ENCODE measurements at places on chromosomes 7 and 10. TPM values are rescaled to one million over a fixed set of nuclear protein-coding genes. Genes with fewer than 3 reads are reported as not detected.

DNA sequence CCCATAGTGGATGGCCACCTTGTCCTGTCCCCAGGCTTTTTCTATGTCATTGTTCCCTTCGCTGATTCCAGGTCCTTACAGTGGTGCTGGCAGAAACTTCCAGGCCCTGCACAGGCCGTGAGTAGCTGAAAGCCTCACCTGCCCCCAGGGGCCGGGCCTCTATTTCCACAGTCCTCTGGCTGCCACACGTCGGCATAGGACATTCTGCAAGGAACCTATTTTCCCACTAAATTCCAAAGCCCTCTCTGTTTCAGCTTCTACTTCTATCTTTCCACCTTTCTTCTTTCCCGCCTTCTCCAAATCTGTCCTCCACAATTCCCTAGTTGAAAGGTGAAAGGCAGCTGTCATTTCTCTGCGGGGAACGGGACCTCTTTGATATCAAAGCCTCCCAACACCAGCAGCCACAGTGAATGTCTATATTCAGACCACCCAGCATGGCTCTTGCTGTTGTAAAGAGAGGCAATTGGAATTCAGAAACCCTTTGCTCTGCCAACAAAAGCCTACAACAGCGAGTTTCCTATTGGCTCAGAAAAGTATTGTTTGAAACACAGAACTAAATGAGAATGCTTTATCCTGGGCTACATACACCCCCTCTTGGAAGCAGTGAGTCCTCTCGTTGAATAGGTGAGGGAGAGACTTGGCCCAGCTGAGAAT lies 607.7 kb downstream of the GALNT17 start:
- H3K4me3 ChIP-seq, result no peak overlapping the region
- no peaks in the 10 kb centered on the region for H3K36me3 ChIP-seq
- no peaks in the 10 kb centered on the region for H3K27me3 ChIP-seq
- DNase-seq, result no peak
- no peak overlapping the region for H3K27ac ChIP-seq

DNA sequence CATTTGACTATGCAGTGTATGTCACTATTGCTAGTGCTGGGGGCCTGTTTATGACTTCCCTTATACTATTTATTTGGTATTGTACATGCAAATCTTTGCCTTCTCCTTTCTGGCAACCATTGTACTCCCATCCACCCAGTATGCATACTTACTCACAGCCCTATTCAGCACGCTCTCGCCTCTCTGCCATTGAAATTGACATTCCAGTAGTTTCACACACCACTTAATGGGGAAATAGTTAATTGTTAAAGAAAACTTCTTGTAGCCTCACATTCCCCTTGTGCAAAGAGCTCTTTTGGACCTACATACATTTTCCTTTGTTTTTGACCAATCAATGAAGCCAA lies 9.9 kb downstream of the CLDN12 start:
- DNase-seq, result no peak
- H3K27me3 ChIP-seq, result no peaks in the 10 kb centered on the region
- H3K27ac ChIP-seq, result no peak overlapping the region

- H3K27me3 ChIP-seq, result no peaks in the 10 kb centered on the region
- no peak for DNase-seq
- H3K4me3 ChIP-seq, result no peak overlapping the region
- no peak overlapping the region for H3K27ac ChIP-seq
- H3K36me3 ChIP-seq, result no peaks in the 10 kb centered on the region
Measured at GRCh38 chr7:102890292-102890970, 22.4 kb upstream of the LRRC17 start.

DNA sequence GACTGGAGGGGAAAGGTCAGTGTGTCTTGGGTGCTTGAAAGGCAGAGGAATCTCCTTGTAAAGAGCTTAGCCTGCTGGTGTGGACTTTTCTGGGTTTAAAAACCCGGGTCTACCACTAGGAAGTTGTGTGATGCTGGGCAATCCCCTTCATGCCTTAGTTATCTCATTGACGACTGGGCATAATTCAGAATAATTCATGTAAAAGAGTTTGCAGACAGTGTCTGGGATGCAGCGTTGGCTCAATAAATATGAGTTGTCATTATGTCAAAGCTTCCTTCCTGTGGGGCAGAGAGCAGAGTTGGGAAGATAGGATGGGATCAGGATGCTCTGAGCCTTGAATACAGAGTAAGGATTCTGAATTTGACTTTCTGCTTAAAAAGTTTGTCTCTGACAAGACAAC lies 196.4 kb downstream of the ADRA2A start:
- peaks cover 27% of the 10 kb centered on the region for H3K27me3 ChIP-seq
- H3K36me3 ChIP-seq, result no peaks in the 10 kb centered on the region
- H3K4me3 ChIP-seq, result no peak overlapping the region
- H3K4me1 ChIP-seq, result no peaks in the 10 kb centered on the region

DNA sequence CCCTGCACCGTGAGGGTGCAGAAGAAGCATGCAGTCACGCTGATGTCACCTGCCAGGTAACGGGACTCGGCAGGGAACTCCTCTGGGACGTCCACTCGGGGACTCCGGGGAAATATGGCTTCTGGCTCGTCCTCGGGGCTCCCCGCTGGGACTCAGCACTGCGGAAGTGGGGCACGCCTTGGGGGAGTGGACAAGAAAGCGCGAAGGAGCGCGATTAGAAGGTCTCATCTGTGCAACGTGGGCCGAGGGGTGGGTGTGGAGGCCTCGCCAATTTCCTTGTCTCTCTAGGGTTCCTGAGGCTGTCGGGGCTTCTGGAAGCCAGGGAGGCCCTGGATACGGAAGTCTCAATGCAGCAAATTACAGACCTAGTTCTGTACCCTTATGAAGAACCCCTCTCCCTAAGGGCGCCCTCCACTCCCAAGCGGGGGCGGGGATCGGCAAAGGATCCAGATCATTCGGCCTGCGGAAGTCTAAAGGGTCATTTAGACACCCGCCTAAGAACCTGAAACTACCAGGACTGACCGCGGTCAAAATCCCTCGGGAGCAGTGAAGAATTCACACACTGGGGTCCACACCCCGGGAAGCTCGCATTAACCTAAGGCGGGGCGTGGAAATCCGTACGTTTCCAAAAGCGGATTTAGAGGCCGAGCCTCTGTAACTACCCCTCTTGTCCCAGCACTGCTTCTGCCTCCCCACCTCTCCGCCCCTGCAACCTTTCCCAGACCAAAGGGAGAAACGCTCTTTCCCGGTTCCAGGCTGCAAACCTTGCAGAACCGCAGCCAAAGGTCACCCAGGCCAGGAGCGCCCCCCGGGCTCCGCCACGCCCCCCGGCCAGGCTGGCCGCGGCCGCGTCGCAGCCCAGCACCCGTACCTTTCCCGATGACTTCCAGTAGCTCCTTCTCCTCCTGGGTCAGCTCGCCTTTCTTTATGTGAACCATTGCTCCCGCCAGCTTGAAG lies 640 bp downstream of the ANKMY2 start:
- DNase-seq, result peak; percentile 50
- peak overlapping the region; percentile 98 for H3K4me3 ChIP-seq
- peak overlapping the region; percentile 100 for H3K27ac ChIP-seq
- peaks cover 2% of the 10 kb centered on the region for H3K36me3 ChIP-seq
- peaks cover 34% of the 10 kb centered on the region for H3K4me1 ChIP-seq
- no peaks in the 10 kb centered on the region for H3K27me3 ChIP-seq

DNA sequence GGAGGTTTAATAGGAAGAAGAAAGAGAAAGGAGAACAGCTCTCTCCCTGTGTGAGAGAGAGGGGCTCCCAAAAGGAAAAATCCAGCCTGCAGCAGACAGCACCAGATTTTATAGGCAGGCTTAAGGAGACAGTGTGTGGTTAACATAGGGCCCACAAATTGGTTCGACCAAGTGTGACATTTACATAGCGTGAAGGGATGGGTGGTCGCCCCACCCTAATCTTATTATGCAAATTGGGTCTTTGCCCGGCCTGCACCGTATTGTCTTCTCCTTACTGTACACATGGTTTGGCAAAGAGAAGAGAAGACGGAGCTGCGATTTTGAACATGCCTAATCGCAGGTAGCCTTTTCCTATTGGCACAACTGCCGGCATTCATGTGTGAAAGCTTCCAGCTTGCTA lies 756.3 kb downstream of the NXPH1 start:
- no peak overlapping the region for H3K27ac ChIP-seq
- H3K27me3 ChIP-seq, result no peaks in the 10 kb centered on the region
- H3K4me3 ChIP-seq, result no peak overlapping the region

DNA sequence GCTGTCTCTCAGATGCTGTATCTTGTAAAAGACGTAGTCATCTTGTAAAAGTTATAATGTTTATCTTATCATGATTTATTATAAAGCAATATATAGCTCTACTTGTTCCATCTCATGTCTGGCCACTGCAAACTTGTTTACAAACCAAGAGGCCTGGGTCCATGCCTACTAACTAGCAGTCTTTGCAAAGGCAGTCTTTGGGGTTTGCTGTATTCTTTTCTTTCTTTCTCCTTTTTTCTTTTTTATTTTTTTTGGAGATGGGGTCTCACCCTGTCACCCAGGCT lies 272.6 kb downstream of the GATA3 start:
- no peak for DNase-seq
- H3K27me3 ChIP-seq, result peaks cover 91% of the 10 kb centered on the region
- peaks cover 16% of the 10 kb centered on the region for H3K4me1 ChIP-seq

DNA sequence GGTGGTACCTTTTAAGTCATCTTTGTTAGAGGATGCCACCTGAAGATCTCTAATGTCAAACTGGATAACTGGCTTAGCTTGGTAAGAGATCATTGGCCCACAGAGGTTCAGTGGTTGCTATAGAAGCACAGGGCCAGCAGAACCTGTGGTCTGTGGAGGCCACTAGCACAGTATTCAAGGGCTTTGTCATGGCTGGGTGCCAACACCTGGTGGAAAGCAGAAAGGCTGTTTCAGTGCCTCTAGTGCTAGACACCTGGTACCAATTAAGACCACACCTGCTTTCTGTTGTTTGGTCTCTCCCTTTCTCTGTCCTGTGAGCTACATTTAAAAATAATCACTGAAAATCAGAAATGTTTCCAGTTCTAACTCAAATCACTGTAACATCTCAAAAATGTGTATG lies 10.0 kb upstream of the PCGF5 start:
- DNase-seq, result no peak
- H3K4me3 ChIP-seq, result no peak overlapping the region
- H3K4me1 ChIP-seq, result peaks cover under 1% of the 10 kb centered on the region
- H3K36me3 ChIP-seq, result no peaks in the 10 kb centered on the region
- H3K27ac ChIP-seq, result no peak overlapping the region

- no peak overlapping the region for H3K4me3 ChIP-seq
- H3K27ac ChIP-seq, result no peak overlapping the region
- H3K27me3 ChIP-seq, result no peaks in the 10 kb centered on the region
Measured at GRCh38 chr10:63781226-63781625, 260.0 kb downstream of the REEP3 start.

GRCh38 chr10:72379062-72379461 lies 24.3 kb upstream of the DNAJB12 start:
- no peak overlapping the region for H3K27ac ChIP-seq
- peaks cover 10% of the 10 kb centered on the region for H3K36me3 ChIP-seq
- H3K27me3 ChIP-seq, result no peaks in the 10 kb centered on the region
- peaks cover 2% of the 10 kb centered on the region for H3K4me1 ChIP-seq
- H3K4me3 ChIP-seq, result no peak overlapping the region
- no peak for DNase-seq

DNA sequence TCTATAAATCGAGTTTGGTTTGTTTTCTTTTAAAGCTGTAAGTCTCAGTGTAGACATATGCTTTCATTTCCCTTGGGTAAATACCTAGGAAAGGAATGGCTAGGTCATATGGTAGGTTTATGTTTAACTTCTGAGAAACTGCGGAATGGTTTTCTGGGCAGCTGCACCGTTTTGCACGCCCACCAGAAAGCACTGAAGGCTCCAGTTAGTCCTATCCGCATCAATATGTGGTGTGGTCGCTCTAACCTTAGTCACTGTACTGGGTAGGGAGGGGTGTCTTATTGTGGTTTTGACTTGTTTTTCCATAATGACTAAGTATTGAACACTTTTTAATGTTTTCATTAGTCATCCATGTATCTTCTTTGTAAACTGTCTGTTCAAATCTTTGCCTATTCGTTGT lies 279.5 kb upstream of the AKR1E2 start:
- no peaks in the 10 kb centered on the region for H3K27me3 ChIP-seq
- no peak overlapping the region for H3K4me3 ChIP-seq
- no peak for DNase-seq

DNA sequence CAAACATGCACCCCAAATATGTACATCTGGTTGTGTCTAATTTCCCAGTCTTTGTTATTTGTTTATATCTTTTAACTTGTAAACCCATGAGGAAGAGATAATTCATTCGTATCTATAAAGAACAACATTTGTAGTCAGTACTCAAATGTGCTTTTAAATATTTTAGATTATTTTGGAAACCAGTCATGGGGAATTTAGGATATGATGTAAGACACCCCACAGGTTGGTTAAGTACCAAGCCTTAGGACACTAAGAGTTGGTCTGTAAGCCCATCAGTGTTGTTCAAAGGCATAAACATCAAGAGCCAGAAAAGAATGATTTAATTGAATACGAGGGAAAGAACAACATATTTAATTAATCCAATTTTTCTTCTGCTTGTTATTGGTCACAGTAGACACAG lies 421.1 kb upstream of the SEMA3C start:
- H3K27ac ChIP-seq, result no peak overlapping the region
- H3K27me3 ChIP-seq, result no peaks in the 10 kb centered on the region
- no peak overlapping the region for H3K4me3 ChIP-seq
- no peaks in the 10 kb centered on the region for H3K36me3 ChIP-seq
- H3K4me1 ChIP-seq, result peaks cover 8% of the 10 kb centered on the region
- no peak for DNase-seq

DNA sequence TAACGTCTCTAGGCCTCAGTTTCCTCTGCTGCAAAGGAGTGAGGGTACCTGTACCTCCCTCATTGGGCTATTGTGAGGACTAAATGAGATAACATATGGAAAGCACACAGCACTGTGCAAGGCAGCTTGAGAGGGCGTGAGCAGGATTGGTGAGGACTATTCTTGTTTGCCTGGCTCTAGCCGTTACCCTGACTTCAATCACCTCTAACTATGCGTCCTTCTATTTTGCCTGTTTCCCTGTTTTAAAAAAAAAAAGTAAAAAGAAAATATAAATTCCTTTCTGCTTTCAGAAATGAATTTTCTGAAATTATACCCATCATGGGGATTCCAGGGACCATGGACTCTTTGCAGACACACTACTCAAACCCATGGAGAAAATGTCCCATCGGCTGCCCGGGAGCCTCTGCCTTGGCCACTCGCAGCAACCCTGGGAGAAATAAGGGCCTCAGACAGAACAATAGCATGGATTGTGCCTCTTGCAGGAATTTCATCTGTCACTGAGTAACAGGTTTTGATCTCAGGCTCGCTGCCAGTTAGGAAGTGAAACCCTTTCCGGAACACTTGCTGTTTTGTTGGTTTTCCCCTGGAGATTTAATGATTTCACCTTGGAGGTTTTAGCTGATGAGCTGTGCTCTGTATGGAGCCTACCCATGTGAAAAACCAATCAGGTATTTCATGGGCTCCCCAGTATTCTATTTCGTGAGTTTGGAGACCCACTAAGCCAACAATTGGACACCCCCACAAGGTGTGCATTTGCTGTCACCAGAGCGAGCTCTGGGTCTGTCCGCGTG lies 55.6 kb downstream of the STEAP1B start:
- H3K36me3 ChIP-seq, result no peaks in the 10 kb centered on the region
- H3K4me1 ChIP-seq, result peaks cover 32% of the 10 kb centered on the region
- DNase-seq, result no peak
- no peaks in the 10 kb centered on the region for H3K27me3 ChIP-seq
- H3K4me3 ChIP-seq, result no peak overlapping the region
- peak overlapping the region; percentile 92 for H3K27ac ChIP-seq

The IL6 gene
- not detected for total RNA-seq

The PPP1R3A gene
- total RNA-seq, result not detected

The NRCAM gene
- 19.9 TPM for total RNA-seq

The AHCYL2 gene
- 26.0 TPM for total RNA-seq

The TUBB8 gene
- total RNA-seq, result 0.77 TPM
